ENCODE measurements at places on chromosomes 1 and 21.

- no peak for DNase-seq
Measured at GRCh38 chr1:5711079-5711478, 281.1 kb downstream of the NPHP4 start.

- no peak for DNase-seq
Measured at GRCh38 chr1:225670806-225671733, 18.1 kb upstream of the ENAH start.

GRCh38 chr1:20871419-20871818 is 84.3 kb upstream of the HP1BP3 start:
- DNase-seq = no peak

DNA sequence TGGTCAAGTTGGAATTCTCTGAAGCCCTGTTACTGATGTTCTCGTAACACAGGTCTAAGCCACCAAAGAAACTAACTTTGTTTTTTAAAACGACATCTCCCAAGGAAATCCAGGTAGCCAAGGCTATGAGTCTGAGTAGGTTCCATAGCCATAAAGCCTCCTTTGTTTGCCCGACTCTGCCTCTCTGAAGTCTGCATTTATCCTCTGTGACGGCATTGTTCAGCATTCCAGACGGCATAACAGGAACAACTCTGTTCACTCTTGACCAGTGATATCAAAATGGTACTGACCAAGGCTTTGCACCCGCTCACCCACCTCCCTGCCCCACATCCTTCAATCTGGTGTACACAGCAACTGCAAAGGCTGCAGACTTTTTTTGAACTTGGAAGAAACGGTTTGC is 14.8 kb downstream of the URB1 start:
- DNase-seq = no peak

GRCh38 chr1:226596531-226597165 is 48.1 kb downstream of the STUM start:
- no peak for DNase-seq
